ENCODE measurements at places on chromosomes 12 and 14. TPM values are rescaled to one million over a fixed set of nuclear protein-coding genes. Genes with fewer than 3 reads are reported as not detected.
A peak's percentile ranks its signal among the peaks of the same experiment; 100 is the strongest.

DNA sequence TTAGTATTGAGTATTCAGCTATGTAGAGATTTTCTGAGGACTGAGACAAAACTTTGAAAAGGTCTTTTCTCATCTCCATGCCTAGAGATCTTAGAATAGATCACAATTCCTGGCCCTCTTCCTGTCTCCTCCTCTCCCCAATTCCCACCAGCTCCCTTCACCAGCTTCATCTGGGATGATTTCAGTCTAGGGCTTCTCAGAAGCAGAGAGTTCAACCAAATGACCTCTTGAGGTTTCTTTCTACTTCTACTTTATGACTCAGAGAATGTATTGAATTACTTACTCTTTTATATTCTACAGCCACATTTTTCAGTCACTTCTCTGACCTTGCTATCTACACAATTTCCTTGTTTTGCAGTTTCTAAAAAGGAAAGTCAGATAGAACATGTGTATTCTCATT, 19.4 kb upstream of the SNX6 start:
- peak; percentile 97 for DNase-seq

DNA sequence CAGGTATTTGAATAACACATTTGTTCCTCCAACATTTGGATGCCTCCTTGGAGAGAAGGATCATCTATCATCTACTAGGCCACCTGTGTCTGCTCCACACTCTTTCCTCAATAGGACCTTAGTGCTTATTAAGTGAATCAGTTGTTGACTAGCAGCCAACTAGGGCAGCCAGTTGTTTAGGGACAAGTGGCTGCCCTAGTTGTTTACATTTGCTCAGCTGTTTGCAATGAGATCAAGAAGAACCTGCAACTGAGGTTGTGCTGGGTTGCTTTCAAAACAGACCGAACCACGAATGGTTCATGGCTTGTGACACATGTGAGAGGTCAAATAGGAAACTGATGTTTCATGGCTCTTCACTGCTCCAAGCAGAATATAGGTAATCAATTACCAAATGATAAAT, 53.8 kb downstream of the TMCC3 start:
- DNase-seq, result peak; percentile 6

TAS2R31 gene
- total RNA-seq, result 4.3 TPM

DNA sequence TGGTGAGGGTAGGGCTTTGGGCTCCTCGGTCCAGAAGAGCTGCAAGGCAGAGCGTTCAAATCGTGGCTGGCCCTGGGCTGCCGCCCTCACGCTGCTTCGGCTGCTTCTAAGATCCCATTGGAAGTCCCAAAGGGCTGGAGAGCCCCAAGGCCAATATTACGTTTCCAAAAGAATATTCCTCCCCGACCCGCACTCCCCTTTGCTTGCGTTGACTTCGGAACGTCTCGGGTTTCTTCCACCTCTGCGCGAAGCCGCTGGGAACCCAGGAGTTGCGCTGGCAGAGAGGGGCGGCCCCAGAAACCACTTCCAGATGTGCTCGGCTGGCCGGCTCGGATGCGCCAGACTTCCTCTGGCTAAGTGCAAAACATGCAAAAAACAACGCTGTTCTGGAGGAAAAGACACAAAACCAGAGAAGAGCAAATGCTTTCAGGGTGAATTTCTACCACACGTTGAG, at the start of gene GLT8D2:
Gene GLT8D2, minus strand, starts transcription at position 285 of the 454 bp plus-strand sequence. CDS start 30,539 bp downstream, outside the sequence.
- peak; percentile 86 for DNase-seq

DNA sequence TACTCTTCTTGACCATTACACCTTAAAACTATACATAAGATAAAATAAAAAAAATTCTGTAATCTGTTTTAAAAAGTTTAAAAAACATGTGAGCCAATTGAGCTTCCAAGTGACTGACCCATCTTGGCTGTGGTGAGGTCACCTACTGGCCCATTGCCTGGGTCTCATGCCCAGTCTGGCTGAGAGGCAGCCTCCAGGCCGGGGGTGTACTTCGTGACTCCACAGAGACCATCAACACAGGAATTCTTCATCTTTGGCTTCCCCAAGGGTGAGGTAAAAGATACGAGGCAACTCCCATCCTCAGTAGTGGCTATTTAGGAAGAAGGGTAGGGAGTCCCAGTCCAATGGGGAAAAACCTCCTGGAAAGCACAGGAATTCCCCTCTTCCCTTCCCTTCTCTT, 113.2 kb downstream of the APAF1 start:
- peak; percentile 31 for DNase-seq
